Activated T-helper 2 cell treated with anti-CD3 and anti-CD28 coated beads, Interferon-gamma antibody, Interleukin-2, Interleukin-4, amounts not matched to agents 10 μg/mL and 5 μg/mL and 100 μg/mL, durations not matched to agents 14 hours and 24 hours and 36 hours (primary cell): ENCODE measurements at places on chromosomes 13 and 19. TPM values are rescaled to one million over a fixed set of nuclear protein-coding genes. Genes with fewer than 3 reads are reported as not detected.
A peak's percentile ranks its signal among the peaks of the same experiment; 100 is the strongest.

DNA sequence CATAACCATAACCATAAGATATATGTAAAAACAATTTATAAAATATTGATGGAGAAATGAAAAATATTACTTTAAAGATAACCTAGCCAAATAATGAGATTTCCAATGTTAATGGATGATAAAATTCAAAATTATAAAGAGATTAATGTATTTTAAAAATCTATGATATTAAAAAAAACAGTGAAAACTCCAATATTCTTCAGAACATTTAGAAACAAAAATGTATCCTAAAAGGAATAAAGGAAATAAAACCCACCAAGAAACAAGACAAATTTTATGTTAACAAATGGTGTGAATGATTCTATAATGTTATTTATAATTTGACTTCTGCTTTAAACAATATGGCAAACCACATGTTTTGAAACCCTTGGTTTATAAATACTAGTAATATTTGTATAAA lies 1587.8 kb downstream of the PCDH9 start:
- no peaks in the 10 kb centered on the region for H3K36me3 ChIP-seq
- no peaks in the 10 kb centered on the region for H3K27me3 ChIP-seq
- H3K4me1 ChIP-seq = no peaks in the 10 kb centered on the region

The FUT2 gene
- total RNA-seq = not detected in 2 replicates

DNA sequence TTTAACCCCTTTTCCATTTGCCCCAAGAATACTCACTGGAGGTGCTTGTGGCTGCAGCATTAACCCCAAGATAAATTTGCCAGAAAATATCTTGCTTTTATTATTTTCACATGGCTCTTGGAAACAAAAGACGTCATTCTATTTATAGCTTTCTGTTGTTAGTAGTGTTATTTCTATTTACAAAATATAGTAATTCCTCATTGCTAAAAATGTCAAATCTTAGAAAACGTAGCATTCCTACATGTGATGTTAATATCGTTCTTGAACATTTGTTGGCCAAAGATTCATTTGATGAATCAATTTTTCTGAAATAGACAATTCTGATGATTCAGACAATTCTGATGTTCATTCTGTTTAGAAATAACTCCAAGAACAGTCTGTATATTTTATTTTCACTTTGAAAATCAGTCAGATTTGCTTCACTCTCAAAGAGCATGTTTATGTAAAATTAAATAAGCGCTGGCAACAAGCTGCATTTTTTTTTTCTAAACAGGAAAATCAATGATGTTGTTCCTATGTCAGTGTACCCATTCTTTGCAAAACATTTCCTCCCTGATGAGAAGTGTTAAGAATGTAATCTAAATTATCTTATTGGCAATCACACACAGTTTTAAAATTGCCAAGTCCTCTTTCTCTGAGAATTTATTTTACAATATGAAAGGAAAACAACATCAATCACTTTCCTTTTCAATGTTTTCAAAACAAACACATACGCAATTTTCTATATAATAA lies 334.0 kb downstream of the KCTD12 start:
- no peak overlapping the region for H3K27ac ChIP-seq
- DNase-seq = no peak
- H3K4me3 ChIP-seq = no peak overlapping the region
- no peaks in the 10 kb centered on the region for H3K27me3 ChIP-seq
- no peaks in the 10 kb centered on the region for H3K36me3 ChIP-seq

The CGB7 gene
- not detected in 2 replicates for total RNA-seq

GRCh38 chr13:23843436-23843835 lies 45.8 kb downstream of the MIPEP start:
- H3K4me3 ChIP-seq = no peak overlapping the region
- H3K36me3 ChIP-seq = no peaks in the 10 kb centered on the region
- no peaks in the 10 kb centered on the region for H3K27me3 ChIP-seq
- no peak for DNase-seq
- H3K4me1 ChIP-seq = peaks cover 14% of the 10 kb centered on the region

GRCh38 chr19:48970923-48971395 lies 5.8 kb downstream of the FTL start:
- peaks cover 47% of the 10 kb centered on the region for H3K36me3 ChIP-seq
- no peak overlapping the region for H3K27ac ChIP-seq
- no peaks in the 10 kb centered on the region for H3K27me3 ChIP-seq
- H3K4me1 ChIP-seq = peaks cover 11% of the 10 kb centered on the region

GRCh38 chr13:109707044-109707741 lies 79.2 kb downstream of the IRS2 start:
- H3K4me1 ChIP-seq = peaks cover 2% of the 10 kb centered on the region
- H3K27ac ChIP-seq = no peak overlapping the region
- no peak overlapping the region for H3K4me3 ChIP-seq
- no peak for DNase-seq
- H3K36me3 ChIP-seq = no peaks in the 10 kb centered on the region

The LILRB5 gene
- total RNA-seq = 0.05 TPM in 1 of 2 replicates, not detected in the other

DNA sequence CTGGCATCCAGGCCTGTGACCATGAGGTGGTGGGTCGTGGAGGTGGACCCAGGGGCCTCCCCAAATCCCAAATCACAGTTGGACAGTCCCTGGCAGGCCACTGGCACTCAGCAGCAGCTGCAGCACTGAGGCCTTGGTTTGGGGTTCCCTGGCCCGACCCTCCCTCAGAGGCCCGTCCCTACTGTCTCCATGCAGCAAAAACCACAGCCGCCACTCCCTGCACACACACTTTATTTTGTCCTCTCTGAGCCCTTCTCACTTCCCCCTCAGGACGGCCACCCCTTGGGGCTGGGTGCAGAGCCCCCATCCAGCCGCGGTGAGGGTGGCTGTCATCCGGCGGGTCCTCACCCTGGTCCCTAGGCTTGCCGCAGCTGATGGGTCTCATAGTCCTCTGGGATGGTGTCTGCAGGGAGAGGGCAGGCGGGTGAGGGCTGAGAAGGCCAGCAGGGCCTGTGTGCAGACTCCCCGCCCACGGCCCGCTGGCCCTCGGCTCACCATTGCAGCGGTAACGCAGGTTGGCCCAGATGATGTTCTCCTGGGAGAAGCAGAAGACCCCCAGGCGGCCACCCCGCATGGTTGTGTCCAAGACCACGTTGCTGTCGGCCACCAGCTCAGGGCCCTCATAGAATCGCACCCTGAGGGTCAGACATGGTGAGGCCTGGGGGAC lies 8.4 kb downstream of the COMP start:
- peaks cover 25% of the 10 kb centered on the region for H3K27me3 ChIP-seq
- H3K4me1 ChIP-seq = peaks cover 13% of the 10 kb centered on the region
- DNase-seq = no peak
- H3K4me3 ChIP-seq = no peak overlapping the region

DNA sequence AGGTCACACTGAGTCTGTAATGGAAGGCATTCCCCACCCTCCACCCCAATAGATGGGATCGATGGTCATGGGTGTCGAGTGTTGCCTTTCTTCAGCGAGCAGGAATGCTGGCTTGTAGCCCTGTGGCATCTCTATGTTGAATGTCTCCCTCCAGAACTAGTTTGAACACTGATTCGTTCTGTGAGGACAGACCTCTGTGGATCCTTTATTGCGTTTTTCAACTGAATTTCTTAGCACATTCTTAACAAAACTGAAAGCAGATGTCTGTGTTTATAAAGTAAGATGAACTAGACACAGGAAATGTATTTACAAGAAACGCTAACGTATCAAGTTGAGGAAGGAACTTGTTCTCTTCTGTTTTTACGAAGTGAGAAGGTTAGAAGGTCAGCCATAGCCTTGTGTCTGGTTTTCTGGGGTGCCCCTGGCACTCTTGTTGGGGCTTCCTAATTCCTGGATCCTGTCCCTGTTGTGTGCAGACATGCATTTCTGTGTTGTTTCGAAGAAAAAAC lies 36.8 kb upstream of the TM9SF2 start:
- H3K27me3 ChIP-seq = peaks cover 8% of the 10 kb centered on the region
- peaks cover 29% of the 10 kb centered on the region for H3K4me1 ChIP-seq
- H3K4me3 ChIP-seq = peak overlapping the region; percentile 21

DNA sequence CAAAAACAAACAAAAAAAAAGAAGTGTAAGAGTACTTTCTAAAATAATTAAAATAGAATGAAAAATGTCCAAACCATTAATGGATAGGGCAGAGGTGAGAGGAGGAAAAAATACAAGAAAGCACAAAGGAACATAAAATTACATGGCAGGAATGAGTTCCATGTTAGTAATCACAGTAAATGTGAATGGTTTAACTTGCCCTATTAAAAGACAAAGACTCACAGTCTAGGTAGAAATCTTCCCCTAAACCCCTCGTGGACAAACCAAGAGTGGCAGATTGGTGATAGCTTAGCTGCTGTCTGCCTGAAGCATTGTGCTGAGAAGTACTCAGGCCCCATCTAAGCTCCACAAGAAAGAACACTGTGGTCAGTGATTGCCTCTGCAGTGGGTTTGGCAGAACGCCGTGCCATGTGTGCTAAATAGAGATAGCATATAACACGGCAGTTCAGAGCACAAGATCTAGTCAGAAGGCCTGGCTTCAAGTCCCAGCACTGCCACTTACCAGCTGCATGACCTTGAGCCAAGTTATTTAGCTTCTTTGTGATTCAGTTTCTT lies 103.5 kb downstream of the DPF1 start:
- peaks cover 22% of the 10 kb centered on the region for H3K36me3 ChIP-seq
- no peaks in the 10 kb centered on the region for H3K27me3 ChIP-seq
- DNase-seq = no peak
- H3K4me3 ChIP-seq = no peak overlapping the region
- H3K4me1 ChIP-seq = peaks cover 2% of the 10 kb centered on the region

DNA sequence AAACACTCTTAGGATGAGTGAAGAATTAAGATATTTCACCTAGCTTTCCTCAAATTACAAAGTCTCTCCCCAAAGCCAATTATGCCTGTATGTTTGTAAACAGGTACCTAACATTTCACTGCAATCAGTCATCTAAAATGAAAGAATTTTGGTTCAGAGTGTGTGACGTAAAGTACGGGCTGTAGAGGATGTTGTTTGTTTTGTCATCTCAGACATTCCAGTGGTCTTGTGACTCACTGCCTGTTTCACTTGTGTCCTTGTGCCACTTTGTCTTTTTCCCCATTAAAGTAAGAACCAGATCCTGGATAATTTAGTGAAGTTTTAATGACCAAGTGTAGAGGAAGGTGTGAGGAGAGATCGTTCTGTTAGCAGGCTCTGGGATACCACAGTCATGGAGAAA lies 28.6 kb upstream of the EID2 start:
- H3K27me3 ChIP-seq = peaks cover 11% of the 10 kb centered on the region
- no peaks in the 10 kb centered on the region for H3K36me3 ChIP-seq
- no peak overlapping the region for H3K4me3 ChIP-seq

The ERVK3-1 gene
- 64.2 and 65.0 TPM in 2 replicates for total RNA-seq

DNA sequence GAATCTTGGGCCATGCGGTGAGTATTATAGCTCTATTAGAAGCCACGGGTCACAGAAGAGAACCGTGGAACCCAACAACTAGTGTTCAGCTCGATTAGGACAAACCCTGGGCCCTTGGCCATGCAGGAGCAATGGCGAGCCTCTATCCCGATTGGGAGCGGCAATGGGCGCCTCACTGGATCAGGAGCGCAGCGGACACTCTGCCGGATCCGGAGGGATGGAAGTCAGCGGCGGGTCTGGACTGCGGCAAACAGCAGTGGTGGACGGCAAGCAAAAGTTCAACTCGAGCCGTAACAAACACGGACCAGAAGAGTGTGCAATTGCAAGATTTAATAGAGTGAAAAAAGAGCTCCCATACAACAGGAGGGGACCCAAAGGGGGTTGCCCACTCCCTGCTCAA lies 1481.9 kb downstream of the PCDH9 start:
- H3K27me3 ChIP-seq = no peaks in the 10 kb centered on the region
- no peak overlapping the region for H3K4me3 ChIP-seq
- H3K27ac ChIP-seq = no peak overlapping the region
- no peak for DNase-seq
- H3K4me1 ChIP-seq = no peaks in the 10 kb centered on the region
- H3K36me3 ChIP-seq = no peaks in the 10 kb centered on the region

The KLK13 gene
- not detected in 2 replicates for total RNA-seq

DNA sequence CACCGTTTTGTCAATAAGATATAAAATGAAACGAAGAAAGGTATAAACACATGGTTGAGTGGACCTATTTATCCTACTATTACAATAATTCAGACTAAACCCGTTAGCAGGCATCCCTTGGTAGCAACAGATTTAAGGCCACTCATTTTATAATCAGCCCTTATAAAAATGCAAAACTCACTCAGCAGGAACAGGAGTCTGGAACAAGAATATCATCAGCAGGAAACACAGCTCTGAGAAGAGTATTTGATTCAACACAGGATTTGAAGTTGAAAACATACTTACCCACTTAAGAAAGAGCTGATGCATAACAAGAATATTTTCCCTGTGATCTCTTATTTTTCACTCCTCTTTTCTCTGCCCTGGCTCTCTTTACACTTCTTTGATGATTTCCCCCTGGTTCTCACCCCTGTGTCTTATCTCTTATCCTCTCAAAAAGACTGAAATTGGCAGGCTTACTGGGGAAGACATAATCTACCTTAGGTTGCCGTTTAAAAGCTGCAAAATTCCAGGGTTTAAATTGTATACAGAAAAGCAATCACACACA lies 1722.7 kb downstream of the SLITRK5 start:
- no peak for DNase-seq
- H3K4me1 ChIP-seq = no peaks in the 10 kb centered on the region
- no peak overlapping the region for H3K4me3 ChIP-seq
- no peaks in the 10 kb centered on the region for H3K27me3 ChIP-seq
- no peaks in the 10 kb centered on the region for H3K36me3 ChIP-seq

The GDF15 gene
- total RNA-seq = not detected in 2 replicates

The CLASRP gene
- total RNA-seq = 102 and 105 TPM in 2 replicates

- H3K4me1 ChIP-seq = peaks cover 42% of the 10 kb centered on the region
- H3K4me3 ChIP-seq = peak overlapping the region; percentile 96
- H3K27ac ChIP-seq = peak overlapping the region; percentile 67
- H3K27me3 ChIP-seq = no peaks in the 10 kb centered on the region
- H3K36me3 ChIP-seq = peaks cover 5% of the 10 kb centered on the region
Measured at GRCh38 chr19:47512183-47512947, 2.5 kb downstream of the NAPA start.

DNA sequence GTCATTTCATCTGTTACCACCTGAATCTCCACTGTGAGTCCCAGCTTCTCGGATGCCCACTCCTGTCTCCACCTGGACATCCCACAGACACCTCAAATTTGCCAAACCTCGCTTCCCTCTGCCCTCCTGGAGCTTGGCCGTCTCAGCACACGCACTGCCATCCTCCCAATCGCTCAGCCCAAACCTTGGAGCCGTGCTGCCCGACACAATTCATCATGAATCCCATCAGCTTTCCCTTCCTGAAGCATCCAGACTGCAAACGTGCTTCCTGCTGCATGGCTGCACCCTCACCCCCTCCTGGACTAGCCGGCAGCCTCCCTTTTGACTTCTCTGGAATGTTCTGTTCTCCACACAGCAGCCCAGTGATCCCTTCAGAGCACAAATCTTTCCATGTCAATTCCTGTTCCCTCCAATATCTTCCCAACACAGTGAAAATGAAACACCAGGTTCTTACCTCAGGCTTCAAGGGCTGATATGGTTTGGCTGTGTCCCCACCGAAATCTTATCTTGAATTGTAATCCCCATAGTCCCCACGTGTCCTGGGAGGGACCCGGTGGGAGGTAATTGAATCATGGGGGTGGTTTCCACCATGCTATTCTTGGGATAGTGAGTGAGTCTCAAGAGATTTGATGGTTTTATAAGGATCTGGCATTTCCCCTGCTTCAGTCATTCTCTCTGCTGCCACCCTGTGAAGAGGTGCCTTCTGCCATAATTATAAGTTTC lies 1.1 kb upstream of the PROZ start:
- H3K27ac ChIP-seq = no peak overlapping the region
- H3K36me3 ChIP-seq = peaks cover 9% of the 10 kb centered on the region
- peaks cover 17% of the 10 kb centered on the region for H3K27me3 ChIP-seq
- peaks cover 25% of the 10 kb centered on the region for H3K4me1 ChIP-seq
